GM19239 (cell line): ENCODE measurements at places on chromosomes 5 and 9.
A peak's percentile ranks its signal among the peaks of the same experiment; 100 is the strongest.

DNA sequence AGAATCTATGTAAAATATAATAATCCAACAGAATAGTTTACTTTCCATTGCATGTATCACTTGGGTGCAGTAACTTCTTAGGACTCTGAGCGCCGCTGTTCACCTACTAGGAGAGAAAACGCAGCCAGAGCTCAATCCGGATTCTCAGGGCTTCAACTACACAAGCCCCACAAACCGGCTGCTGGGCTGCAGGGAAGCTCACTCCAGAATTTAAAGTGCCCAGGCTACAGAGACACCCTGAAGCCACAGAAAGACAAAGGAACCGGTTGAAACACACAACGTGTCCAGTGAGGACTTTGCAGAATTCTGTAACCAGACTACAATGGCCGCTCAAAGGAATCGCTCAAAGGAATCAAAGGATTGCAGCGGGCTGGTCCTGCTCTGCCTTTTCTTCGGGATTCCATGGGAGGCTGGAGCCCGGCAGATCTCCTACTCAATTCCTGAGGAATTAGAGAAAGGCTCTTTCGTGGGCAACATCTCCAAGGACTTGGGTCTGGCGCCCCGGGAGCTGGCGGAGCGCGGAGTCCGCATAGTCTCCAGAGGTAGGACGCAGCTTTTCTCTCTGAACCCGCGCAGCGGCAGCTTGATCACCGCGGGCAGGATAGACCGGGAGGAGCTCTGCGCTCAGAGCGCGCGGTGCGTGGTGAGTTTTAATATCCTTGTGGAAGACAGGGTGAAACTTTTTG is at the start of gene PCDHGA10:
TSS of gene PCDHGA10 (plus strand) at position 134 of the 686 bp plus-strand sequence. CDS start at position 323, 189 bp downstream.
- peak; percentile 68 for DNase-seq

- DNase-seq: no peak
Observed at GRCh38 chr9:134389642-134390041, 63.4 kb downstream of the RXRA start.

- no peak for DNase-seq
Observed at GRCh38 chr9:130172858-130173665, 858 bp downstream of the NCS1 start.

DNA sequence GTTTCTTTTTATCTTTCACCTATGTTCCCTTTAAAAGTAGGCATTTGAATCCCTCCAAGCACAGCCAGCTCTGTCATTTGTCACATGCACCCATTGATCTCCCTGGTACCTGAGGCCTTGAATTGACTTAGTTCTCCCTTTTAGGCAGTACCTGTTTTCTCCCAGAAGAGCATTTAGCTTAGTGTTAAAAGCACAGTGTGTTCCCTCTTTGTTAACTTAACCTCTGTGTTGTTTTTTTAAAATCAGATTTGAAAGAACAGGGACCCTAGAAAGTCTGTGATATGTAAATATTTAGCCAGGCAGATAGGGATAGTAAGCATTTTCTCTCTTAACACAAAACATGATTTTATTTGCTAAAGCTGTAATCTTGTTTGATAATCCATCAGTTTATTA is 113.8 kb upstream of the SPATA31D4 start:
- DNase-seq: no peak

DNA sequence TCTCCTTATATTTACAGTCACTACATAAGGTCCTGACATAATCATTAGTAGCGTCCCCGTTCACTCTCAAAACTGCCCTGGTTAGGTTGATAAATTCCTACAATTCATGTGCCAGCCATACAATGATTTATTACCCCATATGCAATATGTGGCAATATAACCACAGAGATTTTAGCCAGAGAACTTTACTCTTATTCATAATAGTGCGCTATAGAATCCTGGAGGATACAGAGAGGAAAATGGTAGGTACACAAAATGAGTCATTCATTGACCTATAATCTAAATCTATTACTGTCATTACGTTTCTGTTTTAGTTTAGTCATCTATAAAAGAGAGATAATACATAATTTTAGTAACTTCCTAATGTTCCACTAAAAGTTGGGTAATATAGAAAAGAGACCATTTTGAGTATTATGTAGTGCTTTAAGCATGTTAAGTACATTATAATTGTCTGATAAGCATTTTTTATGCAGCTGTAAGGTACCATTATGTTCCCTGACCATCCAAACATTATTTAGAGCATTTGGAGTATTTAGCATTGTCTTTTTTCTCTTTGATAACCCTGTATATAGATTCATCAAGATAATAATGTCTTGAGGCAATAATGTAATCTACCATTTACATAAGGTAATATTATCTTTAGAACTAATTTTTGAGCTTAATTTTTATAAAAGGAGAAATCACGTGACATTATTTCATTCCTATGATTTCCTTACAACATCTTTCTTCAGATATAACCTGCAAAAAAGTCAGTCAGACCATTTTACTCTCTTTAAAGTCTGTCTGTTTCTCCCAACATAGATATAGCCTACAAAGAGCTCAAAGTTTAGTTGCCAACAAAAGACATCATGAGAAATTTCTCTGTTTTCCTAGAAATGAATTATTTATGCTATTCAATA is 655.5 kb upstream of the ZNF608 start:
- no peak for DNase-seq

GRCh38 chr5:56669534-56670483 is 145.5 kb upstream of the MAP3K1 start:
- DNase-seq: peak; percentile 73

DNA sequence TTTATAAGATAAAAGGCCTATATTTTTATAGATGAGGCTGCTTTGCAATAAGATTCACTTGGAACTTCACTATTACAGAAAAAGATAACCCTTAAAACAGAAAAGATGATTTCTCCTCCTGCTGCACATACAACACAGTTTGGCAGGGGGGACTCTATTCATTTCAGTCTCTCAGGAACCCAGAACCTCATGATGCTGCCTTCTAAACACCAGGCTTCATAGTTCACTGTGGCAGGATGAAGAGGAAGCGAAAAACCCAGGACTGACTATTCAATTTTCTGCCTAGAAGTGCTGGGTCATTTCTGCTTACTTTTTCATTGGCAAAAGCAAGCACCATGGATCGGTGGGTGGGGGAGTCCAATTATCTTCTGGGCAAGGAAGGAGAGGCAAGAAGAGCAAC is 179.5 kb downstream of the NTRK2 start:
- DNase-seq: no peak

DNA sequence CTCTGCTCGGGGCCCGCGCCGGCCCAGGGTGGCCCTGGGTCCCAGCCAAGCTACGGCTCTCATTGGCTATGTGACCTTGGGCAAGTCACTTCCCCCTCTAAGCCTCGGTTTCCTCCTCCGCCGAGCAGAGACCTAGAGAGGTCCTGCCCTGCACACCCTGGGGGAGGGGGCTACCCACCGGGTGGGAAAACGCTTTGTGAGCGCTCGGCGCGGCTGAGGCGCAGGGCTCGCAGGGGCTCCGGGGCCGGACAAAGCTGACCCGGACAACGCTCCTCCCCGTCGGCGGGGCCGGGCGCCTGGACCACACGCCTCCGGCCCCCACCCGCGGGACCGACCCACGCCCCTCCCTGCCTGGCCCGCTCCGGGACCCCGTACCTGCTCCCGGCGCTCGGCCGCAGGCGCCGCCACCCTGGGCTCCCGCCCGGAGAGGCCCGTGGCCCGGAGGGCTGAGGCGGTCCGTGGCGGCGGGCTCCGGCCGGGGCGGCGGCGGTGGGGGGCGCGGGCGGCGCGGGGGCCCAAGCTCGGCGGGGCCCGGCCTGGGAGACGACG is 85.7 kb upstream of the MELK start:
- DNase-seq: peak; percentile 40

DNA sequence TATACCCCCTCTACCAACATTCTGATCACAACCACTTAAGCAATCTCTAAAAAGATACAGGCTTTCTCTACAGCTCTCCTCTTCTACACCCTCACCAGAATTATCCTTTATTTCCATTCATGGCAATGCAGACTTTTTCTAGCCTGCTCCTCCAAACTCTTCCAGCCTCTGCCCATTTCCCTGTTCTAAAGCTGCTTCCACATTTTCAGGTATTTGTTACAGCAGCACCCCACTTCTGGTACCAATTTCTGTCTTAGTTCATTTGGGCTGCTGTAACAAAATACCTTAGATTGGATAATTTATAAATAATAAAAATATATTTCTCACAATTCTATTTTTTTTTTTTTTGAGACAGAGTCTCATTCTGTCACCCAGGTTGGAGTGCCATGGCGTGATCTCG is 53.0 kb upstream of the DNAH5 start:
- DNase-seq: no peak

DNA sequence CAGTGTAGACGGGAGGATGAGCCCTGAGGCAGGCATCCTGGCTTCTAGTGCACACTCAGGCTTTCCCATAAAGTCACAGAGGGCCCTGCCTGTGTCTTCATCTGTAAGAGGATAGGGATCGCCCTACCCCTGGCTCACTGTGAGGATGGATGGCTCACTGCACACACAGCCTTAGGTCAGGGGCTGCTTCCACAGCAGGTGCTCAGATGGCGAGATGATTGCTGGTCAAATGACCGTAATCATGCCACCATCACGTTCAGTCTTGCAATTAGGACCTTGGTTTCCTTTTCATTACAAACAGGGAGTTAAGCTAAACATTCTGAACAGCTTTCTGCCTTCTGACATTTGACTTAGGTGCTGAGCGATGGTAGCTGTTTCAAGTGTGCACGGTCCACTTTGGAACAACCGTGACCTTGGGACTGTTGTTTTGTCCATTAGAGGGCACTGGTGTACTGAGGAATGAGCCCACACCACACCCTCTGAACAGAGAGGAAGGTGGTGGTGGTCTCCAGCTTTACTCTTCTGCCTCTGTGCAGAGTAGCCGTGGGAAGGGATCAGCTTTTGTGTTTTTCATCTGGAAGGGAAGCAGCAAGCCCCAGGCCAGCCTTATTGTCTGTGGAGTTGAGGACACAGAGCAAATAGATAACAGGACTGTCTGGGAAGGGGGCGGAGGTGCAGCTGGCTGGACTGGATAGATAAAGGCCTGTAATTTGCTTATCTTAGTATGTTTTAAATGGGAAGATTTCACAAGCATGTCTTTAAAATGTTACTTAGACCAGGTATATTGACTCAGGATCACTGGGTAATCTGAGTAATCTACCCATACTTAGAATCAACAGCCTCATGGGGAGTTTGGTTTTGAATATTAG is 183.1 kb downstream of the TRIO start:
- DNase-seq: no peak

DNA sequence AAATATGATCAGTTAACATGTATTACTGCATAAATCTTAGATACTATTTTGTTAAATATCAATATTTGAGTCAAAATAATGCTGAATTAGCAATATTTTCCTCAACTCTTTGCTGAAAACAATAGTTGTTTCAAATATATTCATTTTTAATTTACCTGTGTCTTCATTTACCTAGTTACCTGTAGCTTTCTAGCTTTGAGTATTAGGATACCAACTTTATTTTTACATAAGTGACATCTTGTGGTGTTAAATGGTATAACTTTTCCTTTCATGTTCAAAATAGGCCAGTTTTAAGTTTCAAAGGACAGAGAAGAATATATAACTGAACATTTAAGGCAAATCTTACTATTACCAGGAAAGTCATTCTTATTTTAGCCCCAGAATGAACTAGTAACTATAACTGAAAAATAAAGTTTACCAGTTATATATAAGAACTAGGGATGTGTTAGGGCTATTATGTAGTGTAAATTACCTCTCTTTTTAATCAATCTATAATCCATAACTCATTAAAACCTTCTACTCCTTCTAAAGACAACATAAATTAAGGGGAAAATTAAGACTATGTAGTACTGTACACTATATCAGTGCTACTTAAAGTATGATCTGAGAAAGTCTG is 25.3 kb downstream of the AP3B1 start:
- no peak for DNase-seq

DNA sequence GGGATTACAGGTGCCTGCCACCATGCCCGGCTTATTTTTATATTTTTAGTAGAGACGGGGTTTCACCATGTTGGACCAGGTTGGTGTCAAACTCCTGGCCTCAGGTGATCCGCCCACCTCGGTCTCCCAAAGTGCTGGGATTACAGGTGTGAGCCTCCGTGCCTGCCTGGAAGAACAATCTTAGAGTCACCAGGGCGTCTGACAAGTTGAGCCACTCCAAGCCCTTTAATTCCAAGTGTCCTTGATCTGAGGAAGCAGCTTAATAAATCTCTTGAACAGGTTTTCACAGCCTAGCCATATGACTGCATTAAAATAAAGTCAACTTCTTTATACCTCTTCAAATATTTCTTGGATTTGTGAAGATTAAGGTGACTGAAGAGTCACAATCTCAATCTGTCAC is 31.5 kb downstream of the SLC44A1 start:
- no peak for DNase-seq

GRCh38 chr9:90842996-90843395 is 41.4 kb downstream of the SYK start:
- no peak for DNase-seq

- DNase-seq: no peak
Observed at GRCh38 chr9:88927510-88927909, 63.8 kb upstream of the S1PR3 start.

- DNase-seq: no peak
Observed at GRCh38 chr9:114008667-114009410, 69.3 kb downstream of the AMBP start.

- no peak for DNase-seq
Observed at GRCh38 chr5:38433160-38433861, 123.1 kb downstream of the LIFR start.

GRCh38 chr5:107876906-107877305 is 206.2 kb upstream of the EFNA5 start:
- no peak for DNase-seq

DNA sequence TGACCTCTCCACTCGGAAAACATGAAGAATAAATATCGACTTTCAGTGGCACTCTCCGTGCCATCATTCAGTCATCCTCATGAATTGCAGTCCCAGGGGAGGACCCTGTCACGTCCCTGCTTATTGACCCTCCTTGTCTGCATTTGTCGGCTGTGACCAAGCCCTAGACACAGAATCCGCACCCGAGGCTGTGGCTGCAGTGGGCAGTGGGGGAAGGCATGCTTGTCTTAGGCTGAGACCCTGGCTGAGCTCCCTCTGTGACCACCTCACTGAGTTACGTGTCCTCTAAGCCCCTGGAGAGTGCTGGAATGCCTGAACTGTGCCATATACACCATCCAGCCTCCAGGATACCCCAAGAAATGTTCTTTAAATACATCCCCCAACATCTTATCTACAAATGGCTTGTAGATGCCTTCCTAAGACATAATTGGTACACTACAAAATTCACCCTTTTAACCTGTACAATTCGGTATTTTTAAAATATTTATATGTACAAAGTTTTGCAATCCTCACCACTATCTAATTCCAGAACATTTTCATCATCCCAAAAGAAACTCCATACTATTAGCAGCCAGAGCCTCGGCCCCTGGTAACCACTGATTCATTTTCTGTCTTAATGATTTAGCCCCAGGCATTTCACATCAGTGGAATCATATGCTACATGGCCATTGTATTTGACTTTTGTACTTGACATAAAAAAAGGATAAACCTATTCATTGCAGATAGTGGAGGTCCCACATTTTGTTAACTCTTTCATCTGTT is 80.8 kb upstream of the ICE1 start:
- no peak for DNase-seq

DNA sequence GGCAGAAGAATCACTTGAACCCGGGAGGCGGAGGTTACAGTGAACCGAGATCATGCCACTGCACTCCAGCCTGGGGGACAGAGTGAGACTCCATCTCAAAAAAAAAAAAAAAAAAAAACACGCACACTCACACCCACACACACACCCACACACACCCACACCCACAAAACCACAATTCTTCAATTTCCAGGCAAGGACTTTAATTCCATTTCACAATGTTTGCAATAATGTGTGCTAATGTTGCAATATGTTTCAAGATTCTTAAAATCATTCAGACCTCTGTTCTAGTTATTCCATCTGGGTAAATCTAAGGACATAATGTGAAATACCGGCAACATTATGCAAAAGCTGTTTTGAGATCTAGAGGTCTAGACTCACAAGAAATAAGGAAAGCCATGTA is 28.3 kb downstream of the CCDC69 start:
- no peak for DNase-seq

- DNase-seq: no peak
Observed at GRCh38 chr5:35956429-35956828, 18.0 kb upstream of the CAPSL start.
